ENCODE measurements at places on chromosomes 16 and 17.

DNA sequence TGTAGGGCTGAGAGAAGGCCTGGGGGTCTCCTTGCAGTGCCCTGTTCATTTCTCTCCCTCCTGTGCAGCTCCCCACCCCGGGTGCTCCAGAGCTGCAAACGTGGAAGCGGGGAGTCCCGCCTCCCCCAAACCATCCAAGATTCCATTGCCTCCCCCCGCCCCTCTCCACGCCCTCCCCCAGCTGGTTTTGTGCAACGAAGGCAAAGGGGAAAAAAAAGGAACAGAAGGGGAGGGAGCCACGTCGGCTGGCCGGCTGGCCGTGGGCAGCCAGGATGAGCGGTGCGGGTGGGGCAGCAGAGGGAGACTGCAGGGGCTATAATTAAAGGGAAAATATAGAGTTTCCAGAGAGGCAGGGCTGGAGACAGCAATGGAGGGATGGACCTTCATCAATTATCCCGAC is 1.7 kb upstream of the COL1A1 start:
- DNase-seq = no peak

DNA sequence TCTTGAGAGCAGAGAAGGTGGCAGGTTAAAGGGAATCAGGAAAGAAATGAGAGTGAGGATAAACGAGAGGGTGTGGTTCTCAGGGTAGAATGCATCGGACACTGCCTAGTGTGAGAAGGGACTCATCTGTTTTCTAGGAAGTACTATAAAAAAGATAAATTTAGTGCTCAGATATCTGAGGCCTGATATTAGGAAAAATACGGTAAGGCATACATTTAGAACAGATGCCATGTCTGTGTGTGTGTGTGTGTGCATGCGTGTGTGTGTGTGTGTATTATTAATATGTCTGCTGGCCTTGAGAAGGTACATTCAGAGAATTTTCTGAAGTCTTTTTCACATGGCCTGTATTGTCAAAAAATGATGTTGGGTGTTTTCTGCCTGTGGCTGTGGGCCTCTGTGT is 414.8 kb downstream of the MAF start:
- no peak for DNase-seq

GRCh38 chr17:76467809-76468633 is 618 bp downstream of the AANAT start:
- DNase-seq = no peak

GRCh38 chr16:78284957-78285434 is 185.5 kb downstream of the WWOX start:
- DNase-seq = no peak
